ENCODE measurements at places on chromosomes 16 and 17.

- DNase-seq = no peak
Observed at GRCh38 chr16:56413381-56413780, 12.0 kb downstream of the AMFR start.

DNA sequence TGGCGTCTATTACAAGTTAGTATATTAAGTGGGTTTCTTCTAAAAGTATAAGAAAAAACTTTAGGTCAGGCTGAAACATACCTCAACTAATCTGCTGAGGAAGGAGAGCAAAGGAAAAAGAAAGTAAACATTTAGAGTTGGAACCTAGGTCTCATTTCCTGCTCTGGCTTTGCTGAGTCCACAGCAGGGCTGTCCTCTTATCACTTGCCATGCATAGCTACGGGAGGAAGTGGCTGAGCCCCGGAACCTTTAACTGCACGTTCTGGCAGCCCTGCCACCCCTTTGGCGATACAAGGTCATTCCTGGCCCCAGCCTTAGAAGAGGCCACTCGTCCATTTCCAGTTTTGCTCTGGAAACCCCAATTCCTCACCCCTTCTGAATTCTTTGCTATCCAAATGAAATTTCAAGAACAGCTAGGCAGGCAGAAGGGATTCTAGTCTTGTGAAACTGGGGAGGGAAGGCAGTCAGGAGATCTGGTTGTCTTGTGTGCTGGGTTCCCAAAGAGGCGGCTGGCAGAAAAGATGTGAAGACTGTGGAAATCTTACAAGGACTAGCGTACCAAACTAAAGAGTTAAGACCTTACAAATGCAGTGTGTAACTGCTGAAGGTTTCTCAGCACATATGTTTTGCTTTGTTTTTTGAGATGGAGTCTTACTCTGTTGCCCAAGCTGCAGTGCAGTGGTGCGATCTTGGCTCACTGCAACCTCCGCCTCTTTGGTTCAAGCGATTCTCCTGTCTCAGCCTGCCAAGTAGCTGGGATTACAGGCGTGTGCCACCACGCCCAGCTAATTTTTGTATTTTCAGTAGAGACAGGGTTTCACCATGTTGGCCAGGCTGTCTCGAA is 19.1 kb downstream of the WIPI1 start:
- peak; percentile 64 for DNase-seq

DNA sequence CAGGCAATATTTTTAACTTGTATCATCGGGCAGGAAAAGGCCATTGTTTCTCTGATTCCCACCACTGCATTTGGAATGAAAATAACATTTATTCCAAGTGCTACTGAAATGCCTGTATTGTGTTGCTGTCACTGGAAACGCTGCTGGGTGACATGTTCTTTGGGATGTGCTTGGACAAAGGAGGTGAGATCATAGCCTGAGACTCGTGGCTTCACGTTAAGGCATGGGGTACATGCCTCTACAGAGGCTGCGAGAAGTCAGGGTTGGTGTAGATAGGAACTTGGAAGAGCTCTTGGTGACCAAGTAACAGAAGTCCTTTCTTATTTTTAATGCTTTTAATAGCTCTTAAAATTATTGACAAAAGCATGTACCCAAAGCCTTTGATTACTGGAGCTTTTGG is 58.8 kb upstream of the MAF start:
- DNase-seq = no peak

- DNase-seq = peak; percentile 85
Observed at GRCh38 chr16:84511180-84511800, 6.8 kb upstream of the MEAK7 start.

GRCh38 chr17:11700668-11701067 is 102.4 kb downstream of the DNAH9 start:
- no peak for DNase-seq

DNA sequence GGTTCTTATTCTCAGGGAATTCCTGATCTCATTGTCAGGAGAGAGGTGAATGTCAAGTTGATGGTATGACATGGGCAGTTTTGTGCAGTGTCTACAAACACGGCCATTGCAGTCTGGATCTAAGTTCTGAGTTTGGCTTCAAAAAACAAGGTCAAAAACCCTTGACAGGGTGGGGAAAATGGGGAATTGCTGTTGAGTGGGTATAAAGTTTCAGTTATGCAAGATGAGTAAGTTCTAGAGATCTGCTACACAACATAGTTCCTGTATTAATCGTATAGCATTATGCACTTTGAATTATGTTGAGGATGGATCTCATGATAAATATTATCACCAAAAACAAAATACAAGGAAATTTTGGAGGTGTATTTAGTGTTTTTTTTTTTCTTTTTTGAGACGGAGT is 36.6 kb upstream of the CARMIL2 start:
- DNase-seq = no peak

- no peak for DNase-seq
Observed at GRCh38 chr17:41211845-41212466, 14.5 kb upstream of the KRTAP9-2 start.

Data from CD4-positive, alpha-beta T cell treated with Interleukin-12 subunit alpha and Interleukin-12 subunit beta, for 1 hour (primary cell).